Activated T-helper 17 cell treated with anti-CD3 and anti-CD28 coated beads, Interleukin-2, amount 50 U/mL, for 72 hours (primary cell): ENCODE measurements at places on chromosomes 11 and 22. TPM values are rescaled to one million over a fixed set of nuclear protein-coding genes. Genes with fewer than 3 reads are reported as not detected.

Gene DCHS1
- total RNA-seq = 0.26 TPM

Gene OR51V1
- not detected for total RNA-seq

DNA sequence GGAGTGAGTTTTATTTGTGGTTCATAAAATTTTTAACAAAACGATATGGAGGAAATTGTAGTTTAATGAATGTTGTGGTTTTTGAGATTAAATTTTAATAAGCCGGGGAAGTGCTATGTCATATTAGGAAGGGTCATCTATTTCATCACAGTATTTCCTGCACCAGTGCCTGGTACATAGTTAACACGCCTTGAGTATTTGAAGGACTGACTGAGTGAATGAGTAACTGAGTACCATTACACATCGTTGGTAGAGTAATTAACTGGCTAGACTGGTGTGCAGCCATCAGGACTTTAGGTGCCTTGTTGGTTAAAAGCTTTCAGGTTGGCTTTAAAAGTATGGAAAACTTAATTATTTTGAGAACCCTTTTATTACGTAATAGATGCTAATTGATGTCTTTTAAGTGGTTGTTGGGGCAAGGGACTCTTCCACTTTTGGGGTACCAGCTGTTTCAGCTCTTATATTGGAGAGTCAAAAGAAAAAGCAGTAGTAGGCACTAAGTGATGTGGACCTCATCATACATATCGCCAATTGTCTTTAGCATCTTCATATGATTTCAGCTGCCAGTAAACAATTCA lies 101.8 kb downstream of the DDX10 start:
- no peaks in the 10 kb centered on the region for H3K27me3 ChIP-seq
- H3K4me3 ChIP-seq = no peak overlapping the region
- ATAC-seq = no peak
- no peak overlapping the region for H3K27ac ChIP-seq
- peaks cover 4% of the 10 kb centered on the region for H3K4me1 ChIP-seq

GRCh38 chr11:118061586-118062125 lies 15.2 kb upstream of the TMPRSS4 start:
- peaks cover 17% of the 10 kb centered on the region for H3K27me3 ChIP-seq
- no peak for ATAC-seq

DNA sequence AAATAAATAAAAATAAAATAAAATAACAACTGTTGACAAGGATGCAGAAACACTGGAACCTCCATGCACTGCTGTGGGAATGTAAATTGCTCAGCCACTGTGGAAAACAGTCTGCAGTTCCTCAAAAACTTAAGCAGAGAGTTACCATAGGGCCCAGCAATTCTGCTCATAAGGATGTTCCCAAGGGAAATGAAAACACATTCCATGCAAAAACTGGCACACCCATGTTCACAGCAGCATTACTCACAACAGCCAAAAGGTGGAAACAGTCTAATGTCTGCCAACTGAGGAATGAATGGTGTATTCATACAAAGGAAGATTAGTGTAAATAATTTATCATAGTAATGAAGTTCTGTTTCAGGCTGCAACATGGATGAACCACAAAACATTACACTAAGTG lies 3.2 kb upstream of the KRTAP5-10 start:
- no peak for ATAC-seq
- H3K36me3 ChIP-seq = no peaks in the 10 kb centered on the region
- peaks cover 44% of the 10 kb centered on the region for H3K27me3 ChIP-seq
- no peak overlapping the region for H3K4me3 ChIP-seq

Gene IL18
- not detected for total RNA-seq

DNA sequence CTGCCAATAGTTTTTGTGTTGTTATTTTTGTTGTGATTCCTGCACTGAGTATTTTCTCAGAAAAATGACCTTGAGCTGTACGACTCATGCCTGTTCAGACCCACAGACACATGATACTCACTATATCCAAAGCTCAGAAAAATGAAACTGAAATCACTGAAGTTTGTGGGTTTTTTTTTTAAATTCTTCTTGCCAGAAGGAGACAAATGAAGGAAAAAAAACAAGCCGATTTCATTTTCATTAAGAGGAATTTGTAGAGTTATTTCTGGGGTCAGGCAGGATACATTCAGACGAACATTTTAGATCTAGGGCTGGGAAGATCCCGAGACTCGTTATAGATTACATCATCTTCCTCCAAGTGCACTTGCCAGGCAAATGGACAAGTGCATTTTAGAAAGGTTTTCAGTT lies 60.4 kb downstream of the BMAL1 start:
- H3K36me3 ChIP-seq = peaks cover 21% of the 10 kb centered on the region
- H3K4me1 ChIP-seq = peaks cover 51% of the 10 kb centered on the region
- H3K27me3 ChIP-seq = no peaks in the 10 kb centered on the region
- ATAC-seq = peak; percentile 49
- peak overlapping the region; percentile 75 for H3K4me3 ChIP-seq

DNA sequence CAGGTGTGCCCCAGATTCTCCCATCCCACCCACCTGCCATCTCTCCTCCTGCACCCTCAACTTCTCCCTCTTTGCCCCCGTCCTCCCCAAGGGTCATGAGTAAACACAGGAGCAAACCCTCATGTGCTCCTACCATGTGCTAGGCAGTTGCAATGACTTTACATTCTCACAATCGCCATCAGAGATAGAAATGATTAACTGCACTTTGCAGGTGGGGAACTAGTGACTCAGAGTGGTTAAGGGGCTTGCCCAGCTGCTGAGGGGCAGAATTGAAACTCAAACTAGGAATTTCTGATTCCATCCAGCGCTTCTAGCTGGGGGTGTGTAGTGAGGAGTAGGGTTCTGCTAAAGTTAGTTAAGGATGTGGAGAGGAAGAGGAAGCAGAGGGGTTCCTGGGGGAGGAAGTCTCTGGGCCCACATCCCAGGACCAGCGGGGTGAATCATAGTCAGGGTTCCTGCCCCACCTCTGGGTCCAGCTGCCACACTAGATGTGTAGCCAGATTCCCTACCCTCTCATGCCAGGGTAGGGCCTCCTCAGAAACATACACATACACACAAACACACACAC lies 16.0 kb upstream of the PRG2 start:
- ATAC-seq = peak; percentile 88
- H3K27me3 ChIP-seq = no peaks in the 10 kb centered on the region
- peaks cover 42% of the 10 kb centered on the region for H3K4me1 ChIP-seq
- H3K4me3 ChIP-seq = peak overlapping the region; percentile 68

DNA sequence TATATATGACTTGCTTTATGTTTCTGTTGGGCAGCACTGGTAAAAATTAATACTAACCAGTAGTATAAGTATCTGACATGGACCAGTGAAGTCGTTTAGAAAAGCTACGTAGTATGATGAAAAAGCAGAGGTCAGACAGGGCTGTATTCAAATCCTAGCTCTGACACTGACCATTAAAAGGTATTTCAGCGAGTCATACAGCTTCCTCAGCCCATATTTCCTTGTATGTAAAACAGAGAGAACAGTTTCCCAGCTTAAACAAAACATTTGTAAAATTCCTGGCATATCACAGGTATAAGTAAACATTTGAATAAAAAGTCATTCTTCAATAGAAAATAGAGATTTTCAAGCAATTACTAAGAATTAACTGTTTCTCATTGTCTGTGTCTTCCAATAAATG lies 4.2 kb downstream of the NOX4 start:
- H3K27ac ChIP-seq = no peak overlapping the region
- H3K27me3 ChIP-seq = peaks cover 13% of the 10 kb centered on the region
- ATAC-seq = no peak
- no peaks in the 10 kb centered on the region for H3K36me3 ChIP-seq
- H3K4me3 ChIP-seq = no peak overlapping the region

DNA sequence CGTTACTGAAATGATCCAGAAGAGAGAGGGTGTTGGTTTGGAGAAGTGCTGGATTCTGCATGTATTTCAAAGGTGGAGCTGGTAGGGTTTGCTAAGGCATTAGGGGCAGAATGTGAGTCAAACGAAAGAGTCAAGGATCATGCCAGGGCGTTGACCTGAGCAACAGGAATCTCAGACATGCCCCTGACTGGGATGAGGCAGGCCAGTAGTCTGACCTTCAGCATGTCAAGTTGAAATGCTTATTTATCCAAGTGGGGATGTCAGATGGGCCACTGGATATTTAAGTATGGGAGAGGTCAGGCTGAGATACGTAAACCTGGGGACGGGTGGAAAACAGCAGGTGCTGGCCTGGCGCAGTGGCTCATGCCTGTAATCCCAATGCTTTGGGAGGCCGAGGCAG lies 2.7 kb upstream of the TSGA10IP start:
- H3K4me1 ChIP-seq = peaks cover 8% of the 10 kb centered on the region
- ATAC-seq = no peak
- H3K27ac ChIP-seq = peak overlapping the region; percentile 54
- no peaks in the 10 kb centered on the region for H3K36me3 ChIP-seq

DNA sequence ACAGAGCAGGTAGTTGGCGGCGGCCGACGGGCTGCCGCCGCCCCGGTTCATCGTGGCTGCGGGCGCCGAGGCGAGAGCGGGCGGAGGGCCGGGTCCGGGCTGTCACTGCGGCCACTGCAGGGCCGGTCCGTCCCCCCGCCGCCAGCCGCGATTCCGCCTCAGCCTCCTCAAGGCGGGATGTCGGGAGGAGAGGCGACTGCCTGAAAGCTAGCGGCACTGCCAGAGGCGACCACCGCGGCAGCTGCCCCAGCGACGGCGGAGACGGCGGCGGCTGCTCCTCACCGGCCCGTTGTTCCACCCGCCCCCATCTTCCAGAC lies 234 bp downstream of the SESN3 start:
- peaks cover 23% of the 10 kb centered on the region for H3K4me1 ChIP-seq
- H3K27me3 ChIP-seq = no peaks in the 10 kb centered on the region

DNA sequence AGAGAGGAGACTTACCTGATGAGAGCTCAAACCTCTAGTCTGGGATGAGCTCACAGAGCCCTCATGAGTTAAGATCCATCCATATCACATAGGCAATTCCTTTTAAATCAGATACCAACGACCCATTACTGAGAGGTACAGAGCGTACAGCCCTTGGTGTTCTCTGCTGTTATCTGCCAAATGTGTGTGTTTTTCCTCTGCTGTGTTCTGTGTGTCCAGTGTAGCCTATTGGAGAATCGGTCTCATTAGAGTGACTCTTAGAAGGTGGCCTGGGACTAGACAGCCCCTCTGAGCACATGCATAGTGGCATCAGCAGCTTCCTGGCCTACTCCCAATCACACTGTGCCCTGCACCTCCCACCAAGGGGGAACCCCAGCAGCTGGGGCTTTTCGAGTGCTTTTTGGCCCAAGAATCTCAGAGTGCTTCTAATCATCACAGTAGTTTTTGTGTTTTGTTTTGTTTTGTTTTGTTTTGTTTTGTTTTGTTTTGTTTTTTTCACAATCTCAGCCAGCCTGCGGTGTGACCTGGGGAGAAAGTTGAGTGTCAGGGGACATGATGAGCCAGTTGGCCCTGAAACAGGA lies 25.4 kb downstream of the TP53AIP1 start:
- H3K36me3 ChIP-seq = no peaks in the 10 kb centered on the region
- H3K27ac ChIP-seq = no peak overlapping the region
- H3K4me3 ChIP-seq = no peak overlapping the region
- ATAC-seq = no peak

Gene YWHAH
- total RNA-seq = 168 TPM

Gene EIF3L
- 834 TPM for total RNA-seq

Gene TENM4
- not detected for total RNA-seq

- ATAC-seq = no peak
- H3K27me3 ChIP-seq = peaks cover 13% of the 10 kb centered on the region
- no peaks in the 10 kb centered on the region for H3K36me3 ChIP-seq
- peaks cover 19% of the 10 kb centered on the region for H3K4me1 ChIP-seq
Observed at GRCh38 chr11:132358573-132358953, 988.1 kb downstream of the NTM start.

DNA sequence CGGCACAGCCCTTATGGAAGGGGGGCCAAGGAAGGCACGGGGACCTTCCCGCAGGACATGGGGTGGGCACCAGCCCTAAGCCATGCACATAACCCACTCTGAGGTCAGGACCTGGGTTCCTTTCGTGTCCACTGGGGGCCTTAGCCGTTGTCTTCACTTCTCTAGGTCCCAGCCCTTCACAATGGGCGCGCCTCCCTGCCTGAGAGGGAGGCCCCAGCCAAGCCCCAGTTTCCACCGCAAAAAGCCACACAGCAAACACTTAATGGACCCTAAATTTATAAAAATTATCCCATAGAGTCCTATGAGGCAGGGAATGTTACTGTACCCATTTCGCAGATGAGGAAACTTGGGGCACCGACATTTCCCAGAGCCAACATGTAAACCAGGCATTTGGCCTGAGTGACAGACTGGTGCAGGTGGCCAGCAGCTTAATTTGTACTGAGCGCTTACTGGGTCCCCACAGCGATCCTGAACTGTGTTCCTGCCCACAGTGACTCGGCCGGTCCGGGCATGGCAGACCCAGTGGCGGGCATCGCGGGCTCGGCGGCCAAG lies 1.2 kb downstream of the GAS2L1 start:
- H3K36me3 ChIP-seq = no peaks in the 10 kb centered on the region
- no peaks in the 10 kb centered on the region for H3K4me1 ChIP-seq
- peaks cover 7% of the 10 kb centered on the region for H3K27me3 ChIP-seq

Gene CHADL
- total RNA-seq = 0.50 TPM

Gene IFITM10
- 0.17 TPM for total RNA-seq

Gene TRIM29
- total RNA-seq = not detected

DNA sequence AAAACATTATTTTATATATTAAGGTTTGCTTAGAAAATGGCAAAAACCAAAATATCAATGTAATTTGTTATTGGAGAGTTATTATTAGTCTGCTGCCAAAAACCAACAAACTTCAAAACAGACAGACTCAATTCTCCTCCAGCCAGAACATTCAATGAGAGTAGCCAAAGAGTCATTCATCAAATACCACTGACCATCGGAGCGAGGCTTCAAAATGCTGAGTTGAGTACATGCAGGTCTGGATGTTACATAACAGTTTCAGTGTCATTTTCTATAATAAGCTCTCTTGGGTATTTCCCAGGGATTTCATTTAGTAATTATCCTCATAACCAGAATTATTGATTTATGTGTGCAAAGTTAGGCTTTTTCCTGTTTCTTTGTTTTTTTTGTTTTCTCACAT lies 42.6 kb downstream of the CHST1 start:
- no peak overlapping the region for H3K4me3 ChIP-seq
- H3K36me3 ChIP-seq = no peaks in the 10 kb centered on the region
- peaks cover 37% of the 10 kb centered on the region for H3K27me3 ChIP-seq
- no peak for ATAC-seq
- H3K4me1 ChIP-seq = no peaks in the 10 kb centered on the region

Gene OR8B8
- not detected for total RNA-seq

DNA sequence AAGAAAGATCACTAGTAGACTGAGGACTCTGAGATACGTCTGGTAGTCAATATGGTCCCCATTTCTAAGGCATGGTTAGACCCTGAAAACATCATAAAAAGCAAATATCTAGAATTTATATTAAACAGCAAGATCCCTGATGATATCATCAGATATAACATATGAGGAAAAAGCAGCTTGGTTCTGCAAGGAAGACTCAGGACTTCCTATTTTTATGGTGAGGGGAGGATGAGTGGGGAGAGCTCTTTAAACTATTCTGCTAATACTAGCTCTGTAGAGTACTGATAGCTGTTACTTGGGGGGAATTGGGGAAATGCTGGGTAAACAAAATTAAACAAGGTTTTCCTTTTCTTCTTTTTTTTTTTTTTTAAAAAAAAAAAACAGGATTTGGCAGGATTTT lies 235.8 kb downstream of the SWAP70 start:
- peaks cover 16% of the 10 kb centered on the region for H3K36me3 ChIP-seq
- no peak for ATAC-seq
- no peak overlapping the region for H3K4me3 ChIP-seq
- H3K27ac ChIP-seq = peak overlapping the region; percentile 36

GRCh38 chr22:26586556-26587325 lies 3.2 kb downstream of the TPST2 start:
- peaks cover 28% of the 10 kb centered on the region for H3K4me1 ChIP-seq
- H3K4me3 ChIP-seq = peak overlapping the region; percentile 7
- H3K27ac ChIP-seq = no peak overlapping the region
- no peaks in the 10 kb centered on the region for H3K27me3 ChIP-seq
- H3K36me3 ChIP-seq = peaks cover 23% of the 10 kb centered on the region
- ATAC-seq = no peak

Gene TPBGL
- total RNA-seq = 0.26 TPM
